ENCODE measurements at places on chromosomes 4 and X.

- DNase-seq, result no peak
These were observed 41.7 kb upstream of the SLC39A8 start for GRCh38 chr4:102386966-102387365.

DNA sequence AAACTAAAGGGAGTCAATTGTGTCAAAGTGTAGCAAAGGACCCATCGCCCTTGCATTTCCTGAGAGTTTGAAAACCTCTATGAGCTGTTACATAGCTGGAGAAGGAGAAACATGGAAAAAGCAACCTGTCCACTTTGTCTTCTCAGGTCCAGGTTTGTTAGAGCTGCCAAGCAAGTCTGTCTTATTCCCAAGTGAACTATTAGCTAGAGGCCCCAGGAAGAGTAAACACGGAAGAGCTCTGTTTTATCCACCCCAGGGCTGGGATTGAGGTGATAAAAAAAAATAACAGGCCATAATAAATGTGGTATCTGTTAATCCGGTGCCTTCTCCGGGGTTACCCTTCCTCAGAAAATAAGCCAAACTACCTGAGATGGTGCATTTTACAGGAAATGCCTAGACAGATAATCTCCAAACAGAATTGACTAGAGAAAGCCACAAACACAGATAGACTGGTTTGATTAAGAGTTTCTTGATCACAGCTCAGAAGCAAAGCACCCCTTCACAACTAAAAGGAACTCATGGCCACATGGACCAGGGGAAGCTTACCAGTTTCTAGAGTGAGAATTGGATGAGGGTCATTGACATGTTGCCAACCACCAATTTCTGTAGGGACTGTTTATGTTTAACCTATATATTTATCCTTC is 35.9 kb upstream of the RELL1 start:
- no peak for DNase-seq

DNA sequence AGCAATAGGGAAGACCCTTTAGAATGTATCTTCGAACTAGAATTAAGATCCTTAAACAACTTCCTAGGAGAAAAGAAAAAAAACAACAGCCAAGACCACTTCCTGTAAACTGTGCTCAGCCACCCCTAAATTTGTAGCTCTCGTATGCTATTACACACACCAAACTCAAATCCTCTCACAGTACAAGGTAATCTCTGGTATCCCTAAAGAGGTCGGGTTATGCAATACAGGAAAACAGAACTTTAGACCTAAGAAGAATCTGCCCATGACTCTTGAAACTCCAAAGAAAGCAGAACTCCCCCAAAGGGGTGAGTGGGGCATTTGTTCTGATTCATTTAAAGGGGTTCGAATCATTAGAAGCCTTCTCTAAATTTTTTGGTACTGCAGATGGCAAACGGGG is 170.9 kb upstream of the CASK start:
- DNase-seq, result no peak

DNA sequence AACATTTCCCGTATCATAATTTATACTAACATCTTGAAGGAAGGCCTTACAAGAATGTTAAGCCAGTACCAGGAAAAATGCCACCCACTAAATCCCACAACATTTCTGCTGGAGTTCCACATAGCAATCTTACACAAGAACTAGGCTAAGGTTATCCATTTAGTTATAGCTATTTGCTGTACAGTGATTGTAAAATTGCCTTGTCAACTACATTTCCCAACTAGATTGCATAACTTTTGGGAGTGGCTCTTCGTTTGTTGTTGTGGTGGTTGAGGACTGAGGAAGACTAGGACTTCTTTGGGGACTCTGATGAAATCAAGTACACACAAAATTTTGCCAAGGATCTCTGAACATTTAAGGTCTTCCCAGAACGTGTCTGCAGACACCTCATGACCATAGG is 8.0 kb downstream of the IBSP start:
- no peak for DNase-seq

- DNase-seq, result peak; percentile 41
These were observed 113.9 kb upstream of the VAMP7 start for GRCh38 chrX:155767051-155767875.

DNA sequence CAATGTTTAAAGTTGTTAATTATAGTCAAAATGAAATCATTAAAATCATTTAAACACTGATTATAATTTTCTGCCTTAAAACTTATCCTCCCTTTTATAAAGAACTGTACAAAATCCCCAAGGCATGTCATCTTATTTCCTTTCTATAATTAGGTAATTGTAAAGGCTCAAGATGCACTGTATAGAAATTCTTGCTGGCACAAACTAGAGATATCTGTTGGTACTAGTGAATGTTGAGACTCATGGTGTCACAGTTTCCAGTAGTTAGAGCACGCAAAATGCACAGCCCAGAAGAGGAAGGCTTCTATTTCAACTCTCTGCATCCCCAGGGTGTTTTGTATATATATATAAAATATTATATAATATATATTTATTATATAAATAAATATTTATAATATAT is 22.7 kb upstream of the PLA2G12A start:
- DNase-seq, result no peak

- DNase-seq, result no peak
These were observed 67.5 kb upstream of the CXCL13 start for GRCh38 chr4:77538144-77538543.

DNA sequence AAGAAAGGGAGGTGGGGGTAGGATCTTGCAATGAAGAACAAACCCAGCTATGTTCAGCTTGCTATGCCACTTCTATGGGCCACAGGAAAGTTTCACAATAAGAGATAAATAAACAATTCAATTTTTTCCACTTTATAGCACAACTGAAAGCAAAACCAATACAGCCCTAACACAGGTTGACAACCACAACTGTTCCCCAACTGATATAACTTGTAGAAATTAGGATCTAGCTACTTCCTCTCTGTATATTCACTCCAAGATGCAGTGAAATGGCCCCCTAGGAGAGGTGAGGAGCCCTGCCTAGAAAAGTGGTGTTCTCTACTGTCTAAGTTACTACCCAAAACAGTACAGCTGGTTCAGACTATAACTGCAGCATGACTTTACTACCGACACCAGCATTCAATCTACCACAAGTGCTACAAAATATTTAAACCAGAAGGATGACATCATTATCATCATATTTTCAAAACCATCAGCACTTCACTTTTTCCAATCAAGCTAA is 77.0 kb downstream of the FBXW7 start:
- DNase-seq, result no peak

GRCh38 chr4:94545296-94545695 is 93.6 kb downstream of the PDLIM5 start:
- DNase-seq, result peak; percentile 67

GRCh38 chr4:173432430-173432829 is 33.5 kb upstream of the SCRG1 start:
- no peak for DNase-seq

- no peak for DNase-seq
These were observed 48.6 kb downstream of the NPY5R start for GRCh38 chr4:163392328-163392727.

Measured in HS-5 (cell line).